ENCODE measurements at places on chromosomes 6 and 20.

DNA sequence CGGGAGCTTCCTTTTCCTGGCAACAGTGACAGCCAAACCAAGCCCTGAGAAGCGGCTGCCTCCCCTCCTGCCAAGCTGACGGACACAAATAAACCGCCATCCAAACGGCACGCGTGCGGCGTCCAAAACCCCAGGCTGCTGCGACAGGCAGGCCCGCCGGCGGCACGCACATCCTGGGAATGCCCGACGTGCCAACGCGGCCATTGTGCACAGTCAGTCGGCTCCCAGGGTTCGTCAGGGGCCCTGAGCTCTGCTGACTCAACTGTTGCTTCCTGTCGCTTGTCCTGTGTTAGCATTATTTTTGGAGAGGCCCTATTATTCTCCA, 6.8 kb downstream of the JAG1 start:
- DNase-seq: peak; percentile 92

- no peak for DNase-seq
Observed at GRCh38 chr6:129866256-129866655, 5.1 kb upstream of the TMEM244 start.

GRCh38 chr6:154086510-154086909, 47.5 kb downstream of the OPRM1 start:
- no peak for DNase-seq

- DNase-seq: peak; percentile 41
Observed at GRCh38 chr6:96898241-96898851, 655 bp upstream of the NDUFAF4 start.

GRCh38 chr6:21331235-21331634, 262.3 kb upstream of the SOX4 start:
- no peak for DNase-seq

DNA sequence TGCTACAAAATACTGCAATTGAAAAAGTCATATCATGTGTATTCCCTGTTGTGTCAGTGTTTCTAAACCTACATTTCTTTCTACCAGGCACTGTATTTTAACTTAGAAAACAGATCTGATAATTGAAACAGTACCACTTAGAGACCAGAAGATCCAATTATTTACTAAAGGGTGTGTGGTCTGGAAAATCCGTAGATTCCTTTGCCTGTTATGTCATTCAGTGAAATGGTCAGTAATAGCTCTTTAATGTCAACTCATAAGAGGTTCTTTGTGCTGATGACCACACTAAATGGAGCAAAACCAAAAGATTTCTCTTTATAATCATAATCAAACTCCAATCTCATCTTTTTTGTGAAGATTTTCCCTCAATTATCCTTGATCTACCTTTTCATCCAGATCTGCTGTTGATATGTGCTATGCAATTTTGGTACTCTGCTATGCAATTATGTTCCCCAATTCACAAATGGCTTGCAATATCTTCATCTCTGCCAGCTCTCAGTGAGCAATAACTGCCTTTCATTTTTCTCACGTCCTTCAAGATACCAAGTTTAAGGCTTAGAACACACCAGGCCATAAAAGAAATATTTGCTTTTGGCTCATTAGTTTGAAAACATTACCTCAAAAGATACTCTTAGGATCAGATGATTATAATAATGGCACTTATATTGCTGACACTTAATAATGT, 165.5 kb downstream of the MOXD1 start:
- DNase-seq: no peak

Data from NCI-H1105 treated with DMSO at 0.1 percent for 48 hours (cell line).